ENCODE measurements at places on chromosomes 5 and 9.
A peak's percentile ranks its signal among the peaks of the same experiment; 100 is the strongest.

DNA sequence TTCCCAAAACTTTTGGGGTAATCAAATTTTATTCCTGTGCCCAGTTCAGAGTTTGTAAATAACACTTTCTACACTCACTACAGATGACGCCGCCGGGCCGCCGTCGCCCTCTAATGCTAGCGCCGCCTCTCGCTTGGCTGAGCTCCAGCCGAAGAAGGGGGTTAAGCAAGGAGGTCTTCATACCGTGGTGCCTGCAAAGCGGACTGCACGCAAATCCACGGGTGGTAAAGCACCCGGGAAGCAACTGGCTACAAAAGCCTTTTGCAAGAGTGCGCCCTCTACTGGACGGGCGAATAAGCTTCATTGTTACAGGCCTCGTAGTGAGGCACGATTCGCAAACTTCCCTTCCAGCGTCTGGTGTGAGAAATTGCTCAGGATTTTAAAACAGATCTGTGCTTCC is 280.4 kb downstream of the MEF2C start:
- DNase-seq = peak; percentile 18

DNA sequence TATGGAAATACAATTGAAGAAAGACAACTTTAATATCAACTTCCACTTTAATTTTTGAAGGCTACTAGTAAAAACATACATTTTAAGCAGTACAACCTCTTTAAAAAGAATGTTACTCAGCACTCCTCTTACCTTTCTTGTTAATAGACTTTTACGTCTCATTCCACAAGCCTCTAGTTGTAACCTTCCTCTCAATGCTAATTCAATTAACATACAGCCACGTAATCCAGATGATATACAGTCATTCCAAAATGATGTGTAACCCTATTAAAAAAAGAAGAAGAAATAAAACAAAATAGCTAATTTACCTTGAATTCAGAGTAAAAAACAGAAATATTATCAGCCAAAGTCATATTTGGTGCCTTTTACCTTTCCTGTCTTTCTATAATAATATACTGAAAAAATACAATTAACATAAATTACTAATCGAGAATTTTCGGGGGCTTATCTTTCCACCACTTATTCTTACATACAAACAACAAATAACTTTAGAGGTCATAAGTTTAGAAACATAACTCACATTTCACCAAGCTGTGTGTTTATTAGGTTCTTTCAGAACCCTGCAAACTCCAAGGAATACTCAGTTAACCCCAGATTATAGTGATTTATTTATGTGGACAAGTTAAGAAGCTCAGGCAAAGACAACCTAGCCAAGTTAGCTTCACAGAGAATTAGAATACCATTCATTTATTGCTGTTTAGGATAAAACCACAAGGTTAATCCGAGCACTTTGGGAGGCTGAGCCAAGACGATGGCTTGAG is 30.3 kb downstream of the GOLPH3 start:
- DNase-seq = no peak

- DNase-seq = no peak
Observed at GRCh38 chr5:174291162-174291561, 245.7 kb downstream of the NSG2 start.

DNA sequence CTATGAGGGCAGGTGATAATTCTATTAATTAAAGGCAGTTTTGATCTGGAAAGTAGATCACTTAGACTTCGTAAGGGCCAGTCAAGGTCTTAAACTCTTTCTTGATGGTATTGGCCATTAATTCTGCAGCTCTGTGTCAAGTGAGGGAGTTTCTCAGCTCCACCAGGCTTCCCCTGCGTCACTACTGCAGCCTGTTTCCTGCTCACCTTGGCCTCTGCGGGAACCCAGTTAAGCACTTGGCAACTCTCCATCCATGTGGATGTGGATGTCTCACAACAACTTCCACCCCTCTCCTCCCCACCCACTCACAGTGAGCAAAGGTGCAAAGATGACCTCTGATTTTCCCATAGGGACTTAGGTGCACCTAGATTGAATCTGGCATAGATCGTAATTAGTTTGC is 191.6 kb downstream of the PLK2 start:
- DNase-seq = no peak
